Stimulated activated CD4-positive, alpha-beta T cell treated with anti-CD3 and anti-CD28 coated beads, Interleukin-4, amount 100 ng/mL, for 1 hour (primary cell): ENCODE measurements at places on chromosomes 5 and 9.

DNA sequence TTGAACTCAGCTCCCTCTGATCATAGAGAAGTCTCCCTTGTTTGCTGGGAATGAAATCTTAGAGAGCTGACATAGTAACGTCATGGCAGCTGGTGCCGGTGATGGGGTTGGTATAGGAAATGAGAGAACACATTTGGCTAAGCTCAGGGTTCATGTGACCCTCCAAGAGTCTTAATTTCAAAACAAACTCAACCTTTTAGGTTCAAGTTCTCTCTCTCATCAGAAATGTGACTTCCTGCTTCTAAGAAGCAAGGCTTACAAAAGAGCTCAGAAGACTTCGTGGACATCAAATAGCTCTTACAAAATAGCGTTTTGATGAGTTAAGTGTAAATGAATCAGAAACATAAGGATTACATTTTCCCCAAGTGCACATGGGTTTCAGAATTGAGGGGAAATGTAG lies 97.3 kb downstream of the PAPPA start:
- DNase-seq, result no peak

DNA sequence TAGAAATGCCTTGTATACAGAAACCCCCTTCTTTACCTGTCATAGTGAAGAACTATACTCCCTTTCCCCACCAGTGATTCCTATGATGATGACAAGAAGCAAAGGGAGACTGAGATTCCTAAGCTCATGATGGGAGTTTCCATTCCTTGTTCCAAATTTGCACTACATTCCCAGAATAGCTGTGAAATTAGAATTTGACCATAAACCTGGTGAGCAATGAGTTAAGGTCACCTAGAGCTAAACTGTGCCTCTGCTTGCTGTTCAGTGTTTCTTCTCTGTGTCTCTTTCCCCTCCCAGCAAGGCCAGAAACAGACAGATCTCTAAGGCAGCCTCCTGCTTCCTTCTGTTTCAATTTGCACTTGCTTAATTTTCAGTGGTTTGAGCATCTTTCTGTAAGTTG lies 332.1 kb downstream of the PIK3R1 start:
- DNase-seq, result no peak

- no peak for DNase-seq
Observed at GRCh38 chr9:6184749-6185645, 30.6 kb upstream of the IL33 start.

DNA sequence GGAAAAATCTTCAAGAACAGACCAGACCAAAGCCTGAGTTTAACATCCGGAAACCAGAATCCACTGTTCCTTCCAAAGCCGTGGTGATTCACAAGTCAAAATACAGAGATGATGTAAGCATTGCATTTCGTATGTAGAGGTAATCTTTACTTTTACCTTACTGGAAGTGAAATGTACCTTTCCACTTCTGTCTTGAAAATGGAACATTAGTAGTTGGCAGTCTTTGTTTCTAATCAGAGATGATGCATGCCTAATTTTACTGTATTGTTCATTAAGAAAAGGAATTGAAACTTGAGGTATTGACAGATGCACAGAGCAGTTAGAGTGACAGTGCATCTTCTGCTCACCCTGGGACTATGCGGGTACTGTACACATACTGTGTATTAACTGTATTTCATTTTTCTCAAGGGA lies 34.6 kb downstream of the HABP4 start:
- DNase-seq, result no peak

DNA sequence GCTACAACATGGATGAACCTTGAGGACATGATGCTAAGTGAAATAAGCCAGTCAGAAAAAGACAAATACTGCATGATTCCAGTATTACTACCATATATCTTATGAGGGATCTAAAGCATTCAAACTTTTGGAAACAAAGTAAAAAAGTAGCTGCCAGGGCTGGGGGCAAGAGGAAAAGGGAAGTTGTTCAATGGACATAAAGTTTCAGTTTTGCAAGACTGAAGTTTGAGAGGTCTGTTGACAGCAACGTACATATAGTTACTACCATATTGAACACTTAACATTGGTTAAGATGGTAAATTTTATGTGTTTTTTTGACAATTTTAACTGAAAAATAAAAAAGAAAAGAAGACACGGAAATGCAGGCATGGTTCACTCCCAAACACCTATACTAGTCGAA lies 77.6 kb downstream of the MAPKAP1 start:
- no peak for DNase-seq

- DNase-seq, result no peak
Observed at GRCh38 chr5:172414531-172415361, 39.6 kb downstream of the SH3PXD2B start.

- DNase-seq, result no peak
Observed at GRCh38 chr5:67963789-67964519, 251.6 kb upstream of the PIK3R1 start.

DNA sequence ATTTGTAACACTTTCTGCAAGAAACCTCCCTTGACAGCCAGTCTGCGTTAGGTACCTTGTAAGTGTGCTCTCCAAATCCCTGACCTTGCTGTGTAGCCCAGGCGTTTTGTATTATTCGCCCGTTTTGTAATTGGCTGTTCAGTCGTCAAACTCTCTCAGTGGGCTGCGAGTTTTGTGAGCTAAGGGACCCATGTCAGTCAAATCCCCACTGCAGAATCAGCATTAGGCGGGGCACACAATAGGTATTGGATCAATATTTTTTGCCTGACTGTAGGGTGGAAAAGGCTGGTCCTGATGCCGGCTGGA lies 665 bp downstream of the DNAJC18 start:
- DNase-seq, result no peak

GRCh38 chr9:133471551-133472276 lies 7.2 kb downstream of the SLC2A6 start:
- DNase-seq, result no peak

DNA sequence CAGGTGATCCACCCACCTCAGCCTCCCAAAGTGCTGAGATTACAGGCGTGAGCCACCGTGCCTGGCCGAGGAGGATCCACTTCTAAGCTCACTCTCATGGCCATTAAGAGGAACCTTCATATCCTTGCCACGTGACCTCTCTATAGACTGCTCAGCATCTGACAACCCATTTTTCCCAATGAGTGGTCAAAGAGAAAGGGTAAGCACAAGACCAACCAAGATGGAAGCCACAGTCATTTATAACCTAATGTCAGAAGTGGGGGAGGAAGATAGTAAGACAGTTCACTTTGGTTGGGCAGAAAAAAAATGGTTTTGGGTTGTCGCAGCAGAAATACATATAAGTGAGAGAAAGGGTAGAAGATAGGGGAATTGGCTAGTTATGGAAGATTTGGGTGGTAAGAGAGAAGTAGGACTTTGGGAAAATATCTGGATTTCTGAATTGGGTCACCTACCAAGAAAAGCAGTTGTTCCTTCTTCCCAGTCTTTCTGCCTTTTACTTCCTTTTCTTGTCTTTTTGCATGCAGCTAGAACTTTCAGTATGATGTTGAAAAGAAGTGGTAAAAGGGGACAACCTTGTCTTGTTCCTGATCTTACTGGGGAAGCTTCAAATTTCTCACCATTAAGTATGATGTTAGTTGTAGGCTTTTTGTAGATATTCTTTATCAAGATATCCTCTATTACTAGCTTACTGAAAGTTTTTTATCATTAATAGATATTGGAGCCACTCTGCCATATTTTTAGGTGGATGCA lies 15.6 kb downstream of the SNX2 start:
- no peak for DNase-seq

DNA sequence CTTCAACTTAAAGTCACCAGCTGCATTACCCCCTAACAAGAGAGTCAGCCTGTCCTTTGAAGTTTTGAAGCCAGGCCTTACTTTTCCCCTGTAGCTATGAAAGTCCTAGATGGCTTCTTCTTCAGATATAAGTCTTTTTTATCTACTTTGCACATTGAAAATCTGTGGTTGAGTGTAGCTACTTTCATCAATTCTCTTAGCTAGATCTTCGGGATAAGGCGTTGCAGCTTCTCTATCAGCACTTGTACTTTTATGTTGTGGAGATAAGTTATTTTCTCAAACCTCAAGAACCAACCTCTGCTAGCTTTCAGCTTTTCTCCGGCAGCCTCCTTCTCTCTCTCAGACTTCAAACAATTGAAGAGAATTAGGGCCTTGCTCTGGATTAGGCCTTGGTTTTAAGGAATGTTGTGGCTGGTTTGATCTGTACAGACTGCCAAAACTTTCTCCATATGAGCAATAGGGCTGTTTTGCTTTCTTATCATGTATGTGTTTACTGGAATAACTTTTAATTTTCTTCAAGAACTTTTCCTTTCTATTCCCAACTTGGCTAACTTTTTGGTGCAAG lies 21.6 kb downstream of the CATSPER3 start:
- no peak for DNase-seq

DNA sequence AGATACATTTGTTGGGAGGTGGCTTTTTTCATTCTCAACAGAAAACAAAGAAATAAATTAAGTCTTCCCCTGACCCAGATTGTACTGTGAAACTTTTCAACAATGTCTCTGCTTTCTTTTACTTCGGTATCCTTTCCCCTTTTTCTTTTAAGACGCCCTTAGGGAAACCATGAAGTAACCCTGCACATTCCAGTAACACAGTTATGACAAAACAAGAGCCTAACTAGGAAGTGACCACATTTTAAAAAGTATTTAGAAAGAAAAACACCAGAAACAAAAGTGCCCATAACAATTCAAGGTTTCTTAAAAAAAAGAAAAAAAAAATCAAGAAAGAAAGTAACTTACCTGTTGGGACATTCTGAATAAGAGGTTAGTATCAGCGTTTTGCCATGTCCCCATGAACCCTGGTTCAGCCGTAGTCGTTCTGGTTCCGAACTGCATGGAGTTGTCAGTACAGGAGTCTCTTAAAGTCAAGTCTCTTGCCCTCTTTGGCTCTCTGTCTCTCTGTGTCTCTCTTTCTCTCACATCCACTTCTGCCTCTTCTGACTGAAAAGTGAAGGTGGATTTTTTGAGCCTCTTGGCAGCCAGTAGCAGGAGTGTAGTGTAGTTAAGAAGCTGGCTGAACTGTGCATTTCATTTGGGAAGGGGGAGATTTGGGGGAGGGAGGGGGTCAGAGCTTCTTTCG lies 142.9 kb downstream of the BNC2 start:
- no peak for DNase-seq

DNA sequence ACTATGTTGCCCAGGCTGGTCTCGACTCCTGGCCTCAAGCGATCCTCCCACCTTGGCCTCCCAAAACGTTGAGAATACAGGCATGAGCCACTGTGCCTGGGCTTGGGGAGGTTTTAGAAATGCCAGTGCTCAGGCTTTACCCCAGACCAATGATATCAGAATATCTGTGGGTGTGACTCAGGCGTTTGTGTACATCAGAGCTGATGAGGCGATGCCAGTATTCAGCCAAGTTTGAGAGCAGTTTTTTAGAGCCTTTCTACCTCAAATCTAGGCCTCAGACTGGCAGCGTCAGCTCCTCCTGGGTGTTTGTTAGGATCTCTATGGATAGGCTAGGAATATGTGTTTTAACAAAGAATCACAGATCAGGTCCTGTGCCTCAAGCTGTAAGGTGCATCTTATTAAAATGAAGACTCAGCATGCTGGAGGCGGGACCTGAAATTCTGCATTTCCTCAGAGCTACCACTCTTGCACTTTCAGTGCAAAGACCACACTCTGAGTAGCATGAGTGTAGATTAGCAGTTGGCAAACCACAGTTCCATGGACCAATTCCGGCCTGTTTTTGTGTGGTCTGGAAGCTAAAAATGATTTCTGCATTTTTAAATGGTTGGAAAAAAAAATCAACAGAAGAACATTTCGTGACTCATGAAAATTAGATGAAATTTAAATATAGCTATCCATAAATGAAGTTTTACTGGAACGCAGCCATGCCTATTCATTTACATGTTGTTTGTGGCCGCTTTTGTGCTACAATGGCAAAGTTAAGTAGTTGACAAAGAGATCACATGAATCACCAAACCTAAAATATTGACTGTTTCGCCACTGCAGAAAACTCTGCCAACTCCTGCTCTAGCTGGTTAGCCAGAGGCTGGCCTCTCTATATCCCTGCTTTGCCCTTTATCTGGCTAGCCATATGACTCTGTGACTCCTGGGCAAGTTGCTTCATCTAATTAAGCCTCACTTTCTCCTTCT lies 92.2 kb downstream of the KLF4 start:
- DNase-seq, result no peak

DNA sequence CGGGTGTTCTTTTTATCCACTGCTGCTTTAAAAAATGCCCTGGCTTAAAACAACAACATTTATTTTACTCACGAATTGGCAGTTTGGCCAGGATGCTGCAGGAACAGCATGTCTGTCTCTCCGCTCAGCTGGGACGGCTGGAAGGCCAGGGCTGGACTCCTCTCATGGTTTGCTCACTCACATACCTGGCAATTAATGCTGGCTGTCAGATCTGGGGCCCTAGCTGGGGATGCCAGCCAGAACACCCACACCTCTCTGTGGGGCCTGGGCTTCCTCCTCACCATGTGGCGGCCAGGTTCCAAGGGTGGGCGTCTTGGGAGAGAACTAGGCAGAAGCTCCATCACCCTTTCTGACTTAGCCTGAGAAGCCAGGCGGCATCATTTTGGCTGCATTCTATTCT lies 189.1 kb upstream of the IL12B start:
- no peak for DNase-seq

- DNase-seq, result no peak
Observed at GRCh38 chr9:32644698-32645097, 9.2 kb upstream of the TAF1L start.

DNA sequence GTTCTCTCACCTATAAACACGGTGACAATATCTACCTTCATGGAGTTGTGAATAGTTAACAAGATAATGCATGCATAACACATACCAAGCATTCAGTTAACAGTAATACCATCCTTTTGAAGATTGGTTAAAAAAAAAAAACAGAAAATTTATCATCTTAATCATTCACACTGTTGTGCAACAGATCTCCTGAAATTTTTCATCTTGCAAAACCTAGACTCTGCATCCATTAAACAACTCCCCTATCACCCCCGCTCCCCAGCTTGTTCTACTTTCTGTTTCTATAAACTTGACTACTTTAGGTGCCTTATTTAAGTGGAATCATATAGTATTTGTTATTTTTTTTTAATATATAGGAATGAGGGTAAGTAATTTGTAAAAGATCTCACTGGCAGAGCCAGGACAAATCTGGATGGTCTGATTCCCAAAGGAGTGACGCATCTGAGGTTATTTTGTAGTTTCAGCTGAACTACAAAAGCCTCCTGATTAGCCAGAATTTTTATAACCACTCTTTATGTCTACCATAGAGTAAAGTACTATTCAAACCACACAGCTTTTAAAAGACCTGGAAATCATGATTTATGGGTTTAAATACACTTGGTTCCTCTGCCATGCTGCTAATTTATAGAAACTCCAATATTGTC lies 93.0 kb downstream of the FANCC start:
- no peak for DNase-seq

DNA sequence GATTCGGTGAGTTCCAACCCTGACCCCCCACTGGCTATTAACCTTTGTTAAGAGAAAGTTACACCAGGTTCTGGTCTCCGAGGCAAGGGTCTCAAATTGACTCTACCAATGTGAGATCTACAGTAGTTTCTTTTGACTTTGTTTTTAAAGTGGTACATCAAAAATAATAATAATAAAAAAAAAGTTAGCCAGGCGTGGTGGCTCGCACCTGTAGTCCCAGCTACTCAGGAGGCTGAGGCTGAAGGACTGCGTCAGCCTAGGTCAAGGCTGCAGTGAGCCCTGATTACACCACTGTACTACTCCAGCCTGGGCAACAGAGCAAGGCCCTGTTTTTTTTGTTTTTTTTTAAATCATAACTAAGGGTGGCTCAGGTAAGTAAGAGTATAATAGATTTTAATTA lies 1.0 kb upstream of the KLF9 start:
- DNase-seq, result no peak

- no peak for DNase-seq
Observed at GRCh38 chr5:173922527-173922926, 34.4 kb downstream of the CPEB4 start.

GRCh38 chr5:610011-610743 lies 2.0 kb upstream of the CEP72 start:
- no peak for DNase-seq

GRCh38 chr5:151125421-151125820 lies 32.2 kb downstream of the ANXA6 start:
- no peak for DNase-seq
